ENCODE measurements at places on chromosomes 13 and 19.

GRCh38 chr13:103969520-103970050, 903.4 kb upstream of the SLC10A2 start:
- DNase-seq = no peak

GRCh38 chr13:111531505-111531904, 211.1 kb downstream of the TEX29 start:
- no peak for DNase-seq

- DNase-seq = peak; percentile 6
These were observed 804 bp downstream of the ZNF708 start for GRCh38 chr19:21328406-21328805.

- no peak for DNase-seq
These were observed 86.6 kb downstream of the PRR20E start for GRCh38 chr13:57253551-57253950.

DNA sequence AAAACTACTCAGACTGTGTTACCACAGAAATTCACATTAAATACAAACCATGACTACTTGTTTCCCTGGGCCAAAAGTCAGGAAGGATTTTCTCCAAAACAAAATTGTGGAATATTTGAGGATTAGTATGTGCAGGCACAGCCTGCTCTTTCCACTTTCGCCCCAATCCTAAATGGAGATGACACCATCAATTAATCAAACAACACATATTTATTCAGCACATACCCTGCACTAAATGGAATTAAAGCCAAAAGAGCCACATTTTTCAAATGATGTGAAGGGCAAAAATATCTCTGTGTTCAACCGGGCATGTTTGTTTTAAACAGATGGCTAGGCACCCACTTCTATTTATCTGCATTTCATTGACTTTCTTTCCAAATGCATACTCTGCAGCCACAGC, 523.1 kb downstream of the DCT start:
- no peak for DNase-seq
